ELR (cell line): ENCODE measurements at places on chromosomes 12 and 14.
A peak's percentile ranks its signal among the peaks of the same experiment; 100 is the strongest.

- no peak for DNase-seq
Measured at GRCh38 chr12:97216848-97217247, 245.8 kb upstream of the RMST start.

- DNase-seq = peak; percentile 5
Measured at GRCh38 chr12:4908684-4909409, 858 bp upstream of the KCNA1 start.

DNA sequence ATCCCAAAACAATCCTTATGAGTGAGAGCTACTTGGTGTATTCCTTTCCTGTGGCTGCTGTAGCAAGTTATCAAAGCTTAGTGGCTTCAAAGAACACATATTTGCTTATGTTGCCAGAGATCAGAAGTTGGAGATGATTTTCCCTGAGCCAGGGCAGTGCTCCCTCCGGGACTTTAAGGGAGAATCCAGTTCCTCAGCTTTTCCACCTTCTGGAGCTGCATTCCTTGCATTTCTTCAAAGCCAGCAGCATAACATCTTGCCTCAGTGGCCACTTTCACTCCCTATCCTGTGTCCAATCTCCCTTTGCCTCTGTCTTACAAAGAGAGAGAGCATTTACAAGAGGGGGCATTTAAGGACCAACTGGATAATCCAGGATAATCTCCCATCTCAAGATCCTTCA lies 33.7 kb downstream of the P2RX7 start:
- no peak for DNase-seq

- DNase-seq = no peak
Measured at GRCh38 chr14:59032826-59033225, 155.6 kb upstream of the DAAM1 start.

- peak; percentile 91 for DNase-seq
Measured at GRCh38 chr14:52951681-52952554, 1.1 kb upstream of the FERMT2 start.

GRCh38 chr14:96962337-96962736 lies 165.2 kb downstream of the VRK1 start:
- DNase-seq = no peak

DNA sequence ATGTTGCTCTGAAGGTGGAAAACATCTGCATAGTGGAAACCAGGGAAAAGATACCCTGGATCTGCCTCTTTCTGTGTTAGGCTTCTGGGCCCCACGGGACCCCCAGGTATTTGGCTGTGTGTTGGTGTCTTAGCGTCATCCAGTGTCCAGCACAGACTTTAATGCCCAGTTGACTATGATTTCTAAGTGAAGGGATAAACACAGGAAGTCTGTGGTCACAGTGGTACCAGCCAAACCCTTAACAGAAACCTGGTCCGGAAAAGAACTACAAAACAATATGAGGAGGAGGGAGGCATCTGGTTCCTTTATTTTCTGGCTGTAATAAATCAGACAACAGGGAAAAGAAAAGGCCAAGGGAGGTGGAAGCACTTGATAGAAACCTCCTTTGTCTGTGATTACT lies 56.4 kb downstream of the CMKLR1 start:
- no peak for DNase-seq

GRCh38 chr14:60343571-60344071 lies 94.6 kb downstream of the PPM1A start:
- no peak for DNase-seq

DNA sequence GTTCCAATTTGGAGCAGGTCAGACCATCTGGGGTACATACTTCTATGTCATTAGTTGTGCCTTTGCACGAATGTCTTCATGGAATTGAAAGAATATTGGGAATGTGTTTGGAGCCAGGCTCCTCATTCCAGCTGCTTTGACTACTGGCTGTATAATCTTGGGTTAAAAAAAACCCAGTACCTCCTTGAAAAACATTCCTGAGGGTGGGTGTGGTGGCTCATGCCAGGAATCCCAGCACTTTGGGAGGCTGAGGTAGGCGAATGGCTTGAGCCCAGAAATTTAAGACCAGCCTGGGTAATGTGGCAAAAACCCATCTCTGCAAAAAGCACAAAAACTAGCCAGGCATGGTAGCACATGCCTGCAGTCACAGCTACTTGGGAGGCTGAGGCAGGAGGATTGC lies 125.6 kb downstream of the TTC8 start:
- DNase-seq = no peak

GRCh38 chr12:120229487-120230325 lies 28.8 kb upstream of the RPLP0 start:
- DNase-seq = peak; percentile 68

DNA sequence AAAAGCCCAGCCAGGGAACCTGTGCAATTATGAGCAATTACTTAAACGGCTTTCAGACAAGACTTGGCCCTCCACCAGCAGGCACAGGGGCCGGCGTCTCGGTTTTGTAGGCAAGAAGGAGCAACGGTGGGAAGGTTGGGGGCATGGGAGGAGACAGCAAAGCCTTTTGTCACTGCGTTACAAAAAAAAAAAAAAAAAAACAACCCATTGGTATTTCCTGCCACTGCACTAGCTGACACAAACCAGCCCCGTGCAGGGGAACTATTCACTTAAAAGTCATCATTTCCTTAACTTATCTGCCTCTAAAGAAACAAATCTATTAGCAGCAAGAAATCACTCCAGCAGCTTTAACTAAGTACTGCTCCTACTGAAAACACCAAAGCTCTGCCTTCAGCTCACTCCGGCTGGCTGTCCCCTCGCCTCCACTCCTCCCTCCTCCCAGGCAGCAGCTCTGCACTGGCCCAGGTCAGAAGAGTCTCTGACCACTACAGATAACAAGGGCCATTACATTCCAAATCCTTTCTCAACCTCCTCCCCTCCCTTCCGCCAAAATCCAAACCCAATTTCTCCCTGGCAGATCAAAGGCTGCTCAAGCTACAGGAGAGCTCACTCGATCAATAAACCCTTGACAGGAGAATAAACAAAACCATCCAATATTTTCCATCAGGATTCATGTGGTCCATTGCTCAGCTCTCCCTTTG lies 105.2 kb upstream of the CDKN3 start:
- DNase-seq = no peak

GRCh38 chr14:54488318-54488645 lies 498 bp downstream of the GMFB start:
- no peak for DNase-seq

GRCh38 chr12:129615001-129615400 lies 288.8 kb downstream of the TMEM132D start:
- no peak for DNase-seq

DNA sequence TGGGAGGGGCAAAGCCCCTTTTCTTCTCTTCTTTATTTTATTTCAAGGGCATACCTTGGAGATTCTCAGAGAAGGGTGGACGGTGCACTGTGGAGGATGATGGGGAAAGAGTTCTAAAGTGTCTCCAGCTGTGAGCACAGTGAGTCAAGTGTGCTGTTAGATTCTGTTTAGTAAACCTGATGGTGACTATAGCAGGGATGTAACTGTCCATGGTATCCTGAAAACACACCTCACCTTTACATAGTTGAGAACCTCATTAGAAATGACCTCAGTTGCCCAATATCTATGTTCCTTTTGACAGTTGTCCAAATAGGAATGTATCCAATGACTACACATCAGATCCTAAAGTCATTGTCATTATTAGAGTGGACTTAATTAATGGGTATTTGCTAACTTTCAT lies 38.0 kb downstream of the CNTN1 start:
- DNase-seq = no peak

DNA sequence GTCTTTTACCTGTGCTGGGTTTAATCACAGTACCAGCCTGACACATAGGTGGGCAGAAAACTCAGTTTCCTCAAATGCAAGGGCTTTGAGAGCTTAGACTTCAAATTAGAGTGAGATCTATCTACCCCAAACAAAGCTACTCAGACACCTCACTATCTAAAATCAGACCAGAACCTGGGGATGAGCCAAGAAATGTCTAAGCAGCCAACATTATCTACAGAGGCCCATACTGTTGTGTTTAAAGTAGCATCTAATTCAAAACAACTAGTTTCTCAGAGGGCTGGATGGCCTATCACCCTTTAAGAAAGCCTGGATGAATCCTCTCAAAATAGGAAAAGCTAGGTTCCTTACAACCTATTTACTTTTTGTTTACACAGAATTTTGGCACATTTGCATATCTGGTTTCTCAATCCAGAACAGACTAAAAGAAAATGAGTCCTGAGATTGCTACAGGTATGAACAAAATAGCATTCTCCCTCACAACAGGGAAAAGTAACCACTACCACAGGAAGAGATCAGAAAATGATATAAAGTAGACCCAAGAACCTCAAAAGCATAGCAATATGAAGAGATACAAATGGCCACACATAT lies 142.4 kb downstream of the ZFP36L1 start:
- no peak for DNase-seq

GRCh38 chr12:62191491-62192179 lies 68.6 kb upstream of the USP15 start:
- DNase-seq = peak; percentile 15

- DNase-seq = no peak
Measured at GRCh38 chr14:57865403-57866198, at the start of gene SLC35F4. TSS of gene SLC35F4 (minus strand) at chr14:57866092.

- peak; percentile 57 for DNase-seq
Measured at GRCh38 chr14:73787486-73788316, 63.9 kb upstream of the PTGR2 start.

GRCh38 chr12:67137256-67137655 lies 131.9 kb upstream of the CAND1 start:
- DNase-seq = no peak

GRCh38 chr12:95262808-95263207 lies 45.2 kb downstream of the VEZT start:
- peak; percentile 50 for DNase-seq

GRCh38 chr12:27434673-27435565 lies 11.6 kb upstream of the SMCO2 start:
- DNase-seq = peak; percentile 33

DNA sequence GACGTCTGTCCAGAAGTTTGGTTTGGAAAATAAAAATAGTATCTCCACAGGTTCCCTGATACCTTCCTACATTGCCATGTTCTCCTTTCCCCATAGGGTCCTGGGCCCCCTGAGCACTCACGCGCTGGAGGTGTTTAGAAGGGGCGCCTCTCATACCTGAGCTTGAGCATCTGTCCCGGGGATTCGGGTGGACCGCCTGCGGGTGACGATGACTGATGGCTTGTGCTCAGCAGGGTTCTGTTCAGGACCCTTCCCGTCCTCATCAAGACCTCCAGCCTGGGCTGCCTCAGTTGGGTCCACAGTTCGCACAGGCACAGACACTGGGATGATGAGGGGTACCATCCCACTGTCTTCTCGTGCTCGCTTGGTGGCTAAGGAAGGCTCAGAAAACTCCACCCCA lies 22.7 kb upstream of the PNMA1 start:
- DNase-seq = no peak

DNA sequence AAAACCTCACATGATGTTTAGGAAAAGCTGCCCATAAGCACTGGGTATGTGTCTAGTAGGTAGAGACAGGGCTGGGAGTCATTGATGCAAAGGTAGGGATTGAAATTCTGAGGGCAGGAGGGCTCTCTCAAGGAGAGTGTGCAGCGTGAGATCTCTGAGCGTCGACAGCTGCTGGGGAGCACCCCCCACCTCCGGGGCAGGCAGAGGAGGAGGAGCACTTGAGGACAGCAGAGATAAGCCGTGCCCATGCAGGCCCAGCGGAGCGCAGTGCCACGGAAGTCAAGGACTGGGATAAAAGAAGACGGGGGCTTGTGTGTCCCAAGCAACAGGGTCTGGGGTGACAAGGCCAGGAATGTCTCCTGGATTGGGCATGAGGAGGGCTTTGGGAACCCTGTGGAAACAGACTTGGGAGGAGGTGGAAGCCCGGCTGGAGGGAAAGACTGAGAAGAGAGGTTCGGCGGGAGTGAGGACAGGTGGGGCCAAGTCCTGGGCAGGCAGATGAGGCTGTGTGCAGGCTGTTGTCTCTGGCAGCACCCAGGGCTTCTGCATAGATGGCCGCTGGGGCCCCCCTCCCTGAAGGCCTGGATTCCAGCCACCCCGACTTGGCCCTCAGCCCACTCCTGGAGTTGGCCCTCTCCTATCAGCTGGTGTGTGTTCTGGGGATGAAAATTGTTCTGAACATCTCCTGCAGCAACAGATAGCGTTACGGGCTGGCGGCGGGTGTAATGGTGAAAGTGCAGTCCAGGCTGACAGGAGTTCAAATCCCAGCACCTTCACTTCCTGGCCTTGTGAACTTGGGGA lies 1.9 kb downstream of the CACNA2D4 start:
- no peak for DNase-seq

- peak; percentile 89 for DNase-seq
Measured at GRCh38 chr14:99793213-99794150, at the start of gene EML1. TSS of gene EML1 (plus strand) at chr14:99793413. CDS start at chr14:99793477, 64 bp downstream.

- no peak for DNase-seq
Measured at GRCh38 chr12:88591343-88591742, 11.1 kb upstream of the KITLG start.

DNA sequence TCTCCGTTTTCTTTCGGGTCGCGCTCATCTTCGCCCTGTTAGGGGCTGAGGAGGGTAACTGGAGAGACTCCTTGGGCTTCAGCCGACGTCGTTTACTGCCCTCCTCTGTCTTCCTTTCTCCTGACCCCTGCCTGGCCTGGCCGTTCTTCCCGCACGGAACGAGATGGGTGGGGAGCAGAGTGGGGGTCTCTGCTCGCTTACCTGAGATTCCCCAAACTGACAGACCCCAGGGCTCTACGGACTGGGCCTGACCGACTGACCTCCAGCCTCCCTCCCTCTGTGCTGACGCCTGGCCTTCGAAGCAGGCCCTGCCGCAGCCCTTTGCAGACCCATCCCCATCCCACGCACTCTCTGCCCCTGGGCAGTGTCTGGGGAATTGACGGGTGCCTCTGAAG lies 439 bp downstream of the GOLGA5 start:
- peak; percentile 29 for DNase-seq

DNA sequence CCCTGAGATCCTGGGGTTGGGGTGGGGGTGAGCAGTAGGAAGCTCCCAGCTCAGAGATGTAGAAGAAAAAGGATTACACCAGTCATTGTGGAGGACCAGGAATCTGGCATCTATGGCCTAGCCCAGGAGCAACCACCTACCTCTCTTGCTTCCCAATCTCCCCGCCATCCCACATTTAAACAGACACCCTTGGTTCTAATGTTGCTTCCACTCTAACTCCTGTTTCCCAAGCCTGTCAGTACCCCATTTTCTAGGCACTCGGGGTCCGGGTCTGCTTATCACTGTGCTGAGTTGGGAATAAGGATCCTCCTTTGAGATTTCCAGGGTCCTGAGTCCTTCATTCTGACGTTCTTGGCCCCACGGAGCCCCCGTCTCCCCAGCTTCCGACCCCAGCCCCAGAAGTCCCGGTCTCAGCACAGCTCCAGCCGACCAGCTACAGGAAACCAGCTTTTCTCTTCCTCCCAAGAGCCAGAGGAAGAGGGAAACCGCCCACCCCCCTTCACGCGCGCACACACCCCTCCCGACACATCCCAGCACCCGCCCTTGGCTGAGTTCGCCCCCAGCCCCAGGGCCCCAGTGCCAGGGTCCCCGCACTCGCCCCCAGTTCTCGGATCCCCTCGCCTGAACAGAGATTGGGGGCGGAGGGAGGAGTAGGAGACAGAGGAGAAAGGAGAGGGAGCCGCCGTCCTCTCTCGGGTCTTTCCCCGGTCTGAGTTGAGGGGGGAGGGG lies 1.2 kb downstream of the ITGA5 start:
- peak; percentile 57 for DNase-seq

DNA sequence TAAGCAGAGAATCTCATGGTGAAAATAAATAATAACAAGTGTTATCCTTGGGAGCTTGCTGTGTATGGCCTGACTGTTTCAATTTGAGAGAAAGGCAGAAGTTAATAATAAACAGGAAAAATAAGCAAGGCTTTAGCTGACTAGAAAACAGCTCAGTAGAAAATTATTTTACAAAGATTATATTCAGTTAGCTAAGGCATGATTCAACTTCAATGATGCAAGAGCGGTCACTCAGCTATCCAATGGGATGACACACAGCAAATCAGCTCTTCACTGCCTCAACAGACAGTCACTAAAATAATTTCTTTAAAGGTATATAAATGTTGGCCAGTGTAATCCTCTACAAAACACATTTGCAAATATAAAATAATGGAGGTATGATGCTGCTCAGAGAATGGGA lies 18.6 kb downstream of the GSTZ1 start:
- peak; percentile 77 for DNase-seq
